Motor neuron (in vitro differentiated cells): ENCODE measurements at places on chromosomes 2 and 18. TPM values are rescaled to one million over a fixed set of nuclear protein-coding genes. Genes with fewer than 3 reads are reported as not detected.

Gene PRPF40A
- total RNA-seq: 90.9 and 93.8 TPM in 2 replicates

Gene CCDC85A
- total RNA-seq: 1.7 and 1.8 TPM in 2 replicates

Gene LYPD1
- 37.8 and 40.0 TPM in 2 replicates for total RNA-seq

Gene ALPG
- 0.25 TPM in 1 of 2 replicates, not detected in the other for total RNA-seq

Gene C2orf80
- total RNA-seq: 3.6 and 4.1 TPM in 2 replicates

Gene HDAC4
- total RNA-seq: 18.6 and 38.3 TPM in 2 replicates

GRCh38 chr2:27307287-27307544 is 1.0 kb downstream of the UCN start:
- no peak for ATAC-seq

DNA sequence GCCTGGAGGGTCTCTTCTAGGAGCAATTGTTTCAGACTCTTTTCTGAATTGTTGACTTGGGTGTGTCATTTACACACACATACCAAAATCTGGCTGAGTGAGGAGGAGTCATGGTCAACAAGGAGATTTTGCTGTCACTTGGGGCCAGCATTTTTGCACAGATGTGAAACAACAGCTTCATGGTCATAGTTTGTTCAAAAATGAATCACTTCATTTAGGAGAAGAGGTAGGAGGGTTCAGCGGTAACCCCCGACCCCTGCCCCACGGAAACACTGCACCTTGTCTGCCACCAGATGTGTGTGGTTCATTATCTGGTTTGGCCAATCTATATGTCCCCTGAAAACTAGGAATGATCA is 42.2 kb downstream of the LBH start:
- ATAC-seq: no peak

- ATAC-seq: no peak
These were observed 145.8 kb downstream of the CAPN13 start for GRCh38 chr2:30661173-30662107.

DNA sequence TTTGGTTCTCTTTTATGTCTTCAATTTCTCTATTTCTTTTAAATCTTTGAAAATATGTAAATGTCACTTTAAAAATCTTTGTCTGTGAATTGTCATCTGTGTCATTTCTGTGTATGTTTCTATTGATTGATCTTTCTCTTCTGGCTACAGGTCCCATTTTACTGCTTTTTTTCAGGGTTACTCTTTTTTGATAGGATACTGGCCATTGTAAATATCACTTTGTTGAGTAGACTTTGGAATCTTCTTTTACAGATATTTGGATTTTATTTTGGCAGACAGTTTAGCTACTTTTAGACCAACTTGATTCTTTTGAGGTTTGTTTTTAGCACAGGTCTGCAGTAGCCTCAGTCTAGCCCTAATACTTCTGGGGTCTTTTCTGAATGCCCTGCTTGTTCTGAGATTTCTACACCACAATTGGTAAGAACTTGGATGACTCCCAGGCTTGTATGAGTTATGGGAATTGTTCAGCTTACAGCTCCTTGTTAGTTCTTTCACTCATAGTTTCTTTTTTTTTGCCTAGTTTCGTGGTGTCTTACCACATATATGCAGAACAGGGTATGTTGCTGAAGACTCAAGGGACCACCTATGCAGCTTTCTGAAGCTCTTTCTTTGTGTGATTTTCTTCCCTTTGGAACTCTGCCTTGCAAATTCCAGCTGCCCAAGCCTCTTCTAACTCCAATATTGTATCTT is 122.2 kb downstream of the QPCT start:
- no peak for ATAC-seq

GRCh38 chr2:46521215-46521683 is 41.9 kb downstream of the TMEM247 start:
- ATAC-seq: no peak

- peak; percentile 29 for ATAC-seq
These were observed 8.4 kb downstream of the ASB1 start for GRCh38 chr2:238434846-238435751.

GRCh38 chr2:46339676-46340459 is 42.7 kb downstream of the EPAS1 start:
- no peak for ATAC-seq

- peak; percentile 73 for ATAC-seq
These were observed 627 bp downstream of the CDCA7 start for GRCh38 chr2:173355132-173355865.

DNA sequence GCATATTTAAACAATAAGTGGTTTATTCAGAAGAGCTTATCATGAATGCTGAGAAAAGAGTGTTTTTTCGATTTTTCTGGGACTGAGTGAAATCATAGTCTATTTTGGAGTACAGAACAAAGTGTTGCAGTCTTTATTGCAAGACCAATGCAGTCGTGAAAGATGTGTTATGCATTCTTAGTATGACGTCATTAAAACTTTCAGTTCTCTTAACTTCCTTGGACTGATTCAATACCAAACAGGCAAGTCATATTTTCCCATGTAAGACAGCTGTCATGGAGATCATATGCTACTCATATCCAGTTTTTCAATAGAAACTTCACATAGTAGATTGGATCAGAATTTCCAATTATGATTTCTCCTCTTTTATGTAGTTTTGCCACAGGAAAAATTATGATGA is 92.6 kb downstream of the RIT2 start:
- no peak for ATAC-seq

GRCh38 chr2:229230911-229231310 is 40.2 kb downstream of the PID1 start:
- ATAC-seq: no peak

GRCh38 chr18:61201511-61201910 is 131.7 kb upstream of the CDH20 start:
- ATAC-seq: no peak

GRCh38 chr2:168037778-168038177 is 209.6 kb downstream of the STK39 start:
- ATAC-seq: no peak

GRCh38 chr2:126707191-126707590 is 51.2 kb downstream of the GYPC start:
- ATAC-seq: no peak

GRCh38 chr2:162556996-162557395 is 213.1 kb downstream of the GCA start:
- ATAC-seq: no peak

DNA sequence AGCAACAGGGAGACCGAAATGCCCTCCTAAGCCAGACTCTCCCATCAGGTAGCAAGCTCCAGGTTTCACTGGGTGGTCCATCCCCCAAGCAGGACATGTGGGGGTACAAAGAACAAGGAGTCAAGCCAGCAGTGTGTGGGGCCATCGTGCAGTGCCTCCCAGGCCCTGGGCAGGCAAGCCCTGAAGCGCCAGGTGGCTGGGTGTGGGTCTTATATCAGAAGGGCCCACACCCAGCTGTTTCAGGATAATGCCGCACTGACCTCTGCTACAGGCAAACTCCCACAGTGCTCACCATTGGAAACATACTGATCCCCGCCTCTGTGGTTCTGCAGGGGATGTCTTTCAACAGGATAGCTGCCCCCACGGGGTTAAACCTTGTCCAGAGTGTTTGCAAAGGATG is 174.2 kb upstream of the SMAD2 start:
- no peak for ATAC-seq

DNA sequence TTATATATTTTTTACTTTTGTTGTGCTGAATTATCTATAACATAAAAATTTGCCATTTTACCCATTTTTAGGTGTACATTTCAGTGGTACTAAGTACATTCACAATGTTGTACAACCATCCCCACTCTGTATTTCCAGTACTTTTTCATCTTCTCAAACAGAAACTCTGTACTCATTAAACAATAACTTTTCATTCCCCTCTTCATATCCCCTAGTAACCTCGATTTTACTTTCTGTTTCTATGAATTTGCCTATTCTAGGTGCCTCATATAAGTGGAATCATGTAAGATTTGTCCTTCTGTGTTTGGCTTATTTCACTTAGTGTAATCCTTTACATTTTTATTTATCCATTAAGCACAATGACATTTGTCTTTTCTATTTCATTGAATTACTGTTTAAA is 51.3 kb downstream of the GTF2A1L start:
- no peak for ATAC-seq

GRCh38 chr18:59623456-59624368 is 73.5 kb downstream of the CCBE1 start:
- peak; percentile 25 for ATAC-seq

DNA sequence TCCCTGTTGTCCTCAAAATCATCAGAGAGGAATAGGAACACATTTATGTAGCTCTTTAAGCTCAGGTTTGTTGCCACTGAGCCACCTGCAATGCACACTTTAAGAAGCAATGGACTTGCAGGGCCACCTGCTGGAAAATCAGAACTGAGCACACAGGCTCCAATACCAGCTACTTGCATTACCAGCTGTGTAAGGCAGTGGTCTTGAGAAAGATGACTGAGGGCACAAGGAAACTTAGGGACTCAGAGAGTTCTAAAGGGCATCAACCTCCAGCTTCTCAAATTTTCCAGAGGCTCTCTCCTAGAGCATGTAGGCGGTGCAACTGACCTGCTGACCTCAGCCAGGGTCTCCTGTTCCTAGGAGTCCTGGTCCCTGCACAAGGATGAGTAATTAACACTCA is 2.5 kb upstream of the CNDP2 start:
- no peak for ATAC-seq

DNA sequence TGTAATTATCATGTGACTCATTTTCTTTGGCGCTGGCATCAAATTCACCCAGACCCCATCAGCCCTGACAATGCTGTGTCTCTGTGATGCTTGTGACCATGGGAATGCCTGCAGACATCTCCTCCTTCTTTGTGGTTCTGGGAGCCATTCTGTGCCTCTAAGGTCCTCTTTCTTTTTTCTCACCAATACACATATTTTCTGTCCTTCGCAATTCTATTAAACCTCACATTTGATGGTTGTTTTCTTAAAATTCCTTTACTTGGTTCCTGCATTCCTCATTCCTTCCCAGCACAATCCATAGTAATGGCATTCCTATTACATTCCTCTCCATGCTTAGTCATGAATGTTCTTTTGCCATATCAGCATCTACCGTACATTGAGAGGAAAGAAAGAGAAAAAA is 375.3 kb downstream of the PIK3C3 start:
- ATAC-seq: no peak

GRCh38 chr2:170161516-170162270 is 16.3 kb upstream of the MYO3B start:
- ATAC-seq: no peak

- ATAC-seq: no peak
These were observed 13.5 kb downstream of the DPP4 start for GRCh38 chr2:162060532-162060931.
